T-cell (primary cell): ENCODE measurements at places on chromosomes 6 and 20. TPM values are rescaled to one million over a fixed set of nuclear protein-coding genes. Genes with fewer than 3 reads are reported as not detected.
A peak's percentile ranks its signal among the peaks of the same experiment; 100 is the strongest.

- no peak for DNase-seq
- H3K4me1 ChIP-seq, result no peaks in the 10 kb centered on the region
Measured at GRCh38 chr6:6402006-6402405, 81.5 kb upstream of the F13A1 start.

DNA sequence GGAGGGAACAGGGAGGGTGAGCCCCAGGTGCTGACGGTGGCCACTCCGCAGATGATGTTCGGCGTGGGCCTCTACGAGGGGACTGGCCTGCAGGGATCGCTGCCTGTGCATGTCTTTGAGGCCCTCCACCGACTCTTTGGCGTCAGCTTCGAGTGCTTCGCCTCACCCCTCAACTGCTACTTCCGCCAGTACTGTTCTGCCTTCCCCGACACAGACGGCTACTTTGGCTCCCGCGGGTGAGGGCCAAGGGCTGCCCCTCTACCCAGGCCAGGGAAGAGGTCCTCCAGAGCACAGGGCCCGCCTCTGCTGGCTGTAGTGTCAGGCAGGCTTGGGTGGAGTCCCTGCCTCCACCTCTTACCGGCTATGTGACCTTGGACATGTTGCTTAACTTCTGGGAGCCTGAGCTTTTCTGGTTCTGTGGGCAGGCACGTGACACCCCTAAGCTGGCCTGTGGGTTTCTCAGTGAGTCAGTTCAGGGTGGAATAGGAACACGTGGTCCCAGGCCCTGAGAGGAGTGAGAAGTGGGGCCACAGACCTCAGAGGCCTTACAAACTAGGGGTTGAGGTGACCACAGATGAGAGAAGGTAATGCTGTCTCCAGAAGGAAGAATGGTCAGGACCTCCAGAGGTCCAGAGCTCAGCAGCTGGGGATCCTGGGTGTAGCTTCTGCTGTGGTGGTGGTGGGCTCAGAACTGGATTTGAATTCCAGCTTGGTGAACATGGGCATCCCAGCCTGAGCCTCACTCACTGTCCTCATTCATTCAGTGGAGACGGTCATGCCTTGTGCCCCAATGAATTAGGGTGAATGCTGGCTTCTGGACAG lies 11.9 kb downstream of the PCIF1 start:
- no peak overlapping the region for H3K4me3 ChIP-seq
- no peak for DNase-seq
- peak overlapping the region; percentile 50 for H3K27ac ChIP-seq
- H3K27me3 ChIP-seq, result no peaks in the 10 kb centered on the region
- peaks cover 92% of the 10 kb centered on the region for H3K36me3 ChIP-seq
- H3K4me1 ChIP-seq, result peaks cover 33% of the 10 kb centered on the region

DNA sequence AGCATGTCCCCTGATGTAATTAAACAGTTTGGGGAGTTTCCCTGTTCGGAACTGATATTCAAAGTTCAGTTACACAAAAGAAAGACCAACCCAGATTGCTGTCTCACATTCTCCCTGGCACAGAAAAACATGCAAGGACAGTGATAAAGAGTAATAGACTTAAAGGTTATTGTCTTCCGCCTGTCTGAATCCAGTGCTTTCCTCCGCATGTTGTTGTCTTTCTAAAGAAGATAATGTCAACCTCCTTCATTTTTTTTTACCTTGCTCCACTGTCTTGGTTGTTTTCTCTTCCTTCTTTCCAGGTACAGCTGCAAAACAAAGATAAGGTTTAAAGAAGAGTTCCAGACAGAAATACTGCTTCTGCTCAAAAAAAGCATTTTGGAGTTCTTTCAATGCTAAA lies 284.5 kb downstream of the TRDN start:
- H3K4me3 ChIP-seq, result no peak overlapping the region
- H3K36me3 ChIP-seq, result no peaks in the 10 kb centered on the region
- no peaks in the 10 kb centered on the region for H3K27me3 ChIP-seq
- no peak overlapping the region for H3K27ac ChIP-seq

Gene HRH3
- not detected for total RNA-seq
